Left kidney (tissue), 8 donors: ENCODE measurements at places on chromosomes 1 and 21.
A peak's percentile ranks its signal among the peaks of the same experiment; 100 is the strongest.

DNA sequence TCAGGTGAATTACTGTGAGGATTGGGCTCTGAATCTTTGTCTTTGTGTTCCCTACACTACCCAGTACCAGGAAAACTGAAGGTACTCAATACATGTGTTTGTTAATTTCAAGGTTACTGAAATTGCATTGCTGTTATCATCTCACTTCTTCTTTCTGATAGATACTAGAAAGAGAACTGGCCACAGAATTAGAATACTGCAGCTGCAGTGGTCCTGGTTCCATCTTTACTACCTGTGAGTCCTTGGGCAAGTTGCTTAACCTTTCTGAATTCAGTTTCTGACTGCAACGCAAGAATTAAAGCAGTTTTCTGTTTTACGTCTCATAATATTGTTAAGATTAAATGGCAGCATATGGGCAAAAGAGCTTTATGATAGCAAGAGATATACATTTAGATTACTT, 263.5 kb downstream of the LMO4 start:
- DNase-seq: no peak

DNA sequence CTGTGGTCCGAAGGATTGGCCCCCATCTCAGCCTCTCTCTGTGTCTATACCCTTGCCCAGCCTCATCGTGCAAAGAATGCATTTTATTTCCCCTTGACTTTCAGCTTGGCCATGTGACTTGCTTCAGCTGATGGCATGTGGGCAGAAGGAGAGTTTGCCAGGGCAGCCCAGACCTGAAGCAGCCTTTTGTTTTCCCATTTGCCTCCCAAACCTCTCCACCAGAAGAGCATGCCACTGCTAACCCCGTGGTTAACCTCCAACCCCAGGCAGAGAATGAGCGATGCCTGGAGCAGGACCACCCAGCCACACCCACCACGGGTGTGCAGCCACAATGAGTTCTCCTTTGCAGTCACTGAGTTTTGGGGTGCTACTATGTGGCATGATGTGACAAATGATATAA, 136.4 kb downstream of the SETD4 start:
- no peak for DNase-seq

GRCh38 chr1:111483166-111483565, 9.4 kb downstream of the C1orf162 start:
- DNase-seq: no peak

DNA sequence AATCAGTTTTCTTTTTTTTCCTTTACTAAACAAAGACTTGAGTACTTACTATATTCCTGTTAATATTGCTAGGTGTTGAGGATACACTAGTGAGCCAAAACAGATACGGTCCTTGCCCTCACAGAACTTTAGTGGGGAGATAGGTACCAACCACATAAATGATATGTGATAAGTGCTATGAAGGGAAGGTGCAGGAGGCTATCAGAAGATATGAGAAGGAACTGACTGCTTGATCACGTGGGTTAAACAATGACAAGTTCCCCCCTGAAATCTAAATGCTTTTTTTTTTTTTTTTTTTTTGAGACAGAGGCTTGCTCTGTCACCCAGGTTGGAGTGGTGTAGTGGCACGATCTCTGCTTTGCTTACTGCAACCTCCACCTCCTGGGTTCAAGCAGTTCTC, 25.0 kb downstream of the RBM15 start:
- no peak for DNase-seq

- no peak for DNase-seq
Measured at GRCh38 chr1:212507369-212507768, 74.6 kb downstream of the NENF start.

- DNase-seq: no peak
Measured at GRCh38 chr1:3459051-3459908, 4.8 kb downstream of the ARHGEF16 start.

GRCh38 chr1:6180707-6181311, 688 bp upstream of the CHD5 start:
- no peak for DNase-seq

- no peak for DNase-seq
Measured at GRCh38 chr1:50112193-50112592, 3.5 kb downstream of the ELAVL4 start.

- peak; percentile 52 for DNase-seq
Measured at GRCh38 chr1:220818421-220819173, 31.9 kb downstream of the MTARC1 start.

DNA sequence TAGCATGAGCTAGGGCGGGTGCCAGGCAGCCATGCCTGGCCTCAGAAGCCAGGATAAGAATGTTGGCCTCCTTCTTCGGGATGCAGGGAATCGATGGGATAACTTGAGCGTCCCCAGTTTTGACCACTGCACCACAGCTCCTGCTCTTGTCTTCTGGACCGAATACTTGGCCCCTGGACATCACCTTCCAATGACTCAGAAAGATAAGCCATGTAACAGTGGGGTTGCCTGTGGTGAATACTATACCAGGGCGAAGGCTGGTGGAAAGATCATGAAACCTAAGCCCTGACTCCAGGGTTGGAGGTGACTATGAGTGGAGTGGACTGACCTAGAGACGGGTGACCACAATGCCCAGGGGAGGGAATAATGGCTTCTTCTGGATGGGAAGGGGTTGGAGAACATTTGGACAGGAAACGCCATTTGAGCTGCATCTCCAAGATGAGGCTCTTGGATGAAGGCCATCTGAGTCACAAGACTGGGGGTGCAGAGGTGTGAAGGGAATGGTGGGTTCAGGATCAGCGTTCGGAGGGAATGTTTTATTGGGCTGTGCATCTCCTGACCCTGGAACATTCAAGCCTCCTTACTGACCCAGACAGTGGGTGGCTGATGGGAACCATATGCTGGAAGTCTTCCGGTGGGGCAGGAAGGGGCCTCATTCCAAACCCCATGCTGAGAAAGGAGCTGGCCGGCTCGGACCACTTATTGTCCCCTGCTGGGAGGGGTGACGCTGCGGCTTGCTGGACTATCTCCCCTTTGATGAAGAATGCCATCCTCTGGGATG, 18.5 kb upstream of the KCNE2 start:
- DNase-seq: no peak

- no peak for DNase-seq
Measured at GRCh38 chr1:157105988-157106812, 6.6 kb upstream of the ETV3L start.

DNA sequence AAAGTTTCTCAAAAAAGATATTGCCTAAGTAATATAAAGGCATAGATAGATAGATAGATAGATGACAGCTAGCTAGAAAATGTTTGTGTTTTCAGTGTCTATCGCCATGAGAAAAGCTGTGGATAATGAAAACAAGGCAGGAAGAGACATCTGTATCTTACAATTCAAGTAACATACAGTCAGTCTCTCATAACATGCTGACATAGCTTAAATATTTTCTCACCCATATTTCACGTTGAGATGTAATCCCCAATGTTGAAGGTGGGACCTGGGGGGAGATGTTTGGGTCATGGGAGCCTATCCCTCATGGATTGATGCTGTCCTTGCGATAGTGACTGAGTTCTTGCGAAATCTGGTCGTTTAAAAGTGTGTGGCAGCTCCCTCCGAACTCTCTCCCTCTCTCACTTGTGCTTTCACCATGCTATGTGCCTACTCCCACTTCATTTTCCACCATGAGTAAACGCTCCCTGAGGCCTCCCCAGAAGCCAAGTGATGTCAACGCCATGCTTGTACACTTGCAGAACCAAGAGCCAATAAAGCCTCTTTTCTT, 856.8 kb upstream of the ADAMTS5 start:
- no peak for DNase-seq

GRCh38 chr1:245440922-245441321, 286.1 kb downstream of the KIF26B start:
- no peak for DNase-seq

GRCh38 chr1:41687007-41687406, 202.5 kb upstream of the EDN2 start:
- DNase-seq: no peak

DNA sequence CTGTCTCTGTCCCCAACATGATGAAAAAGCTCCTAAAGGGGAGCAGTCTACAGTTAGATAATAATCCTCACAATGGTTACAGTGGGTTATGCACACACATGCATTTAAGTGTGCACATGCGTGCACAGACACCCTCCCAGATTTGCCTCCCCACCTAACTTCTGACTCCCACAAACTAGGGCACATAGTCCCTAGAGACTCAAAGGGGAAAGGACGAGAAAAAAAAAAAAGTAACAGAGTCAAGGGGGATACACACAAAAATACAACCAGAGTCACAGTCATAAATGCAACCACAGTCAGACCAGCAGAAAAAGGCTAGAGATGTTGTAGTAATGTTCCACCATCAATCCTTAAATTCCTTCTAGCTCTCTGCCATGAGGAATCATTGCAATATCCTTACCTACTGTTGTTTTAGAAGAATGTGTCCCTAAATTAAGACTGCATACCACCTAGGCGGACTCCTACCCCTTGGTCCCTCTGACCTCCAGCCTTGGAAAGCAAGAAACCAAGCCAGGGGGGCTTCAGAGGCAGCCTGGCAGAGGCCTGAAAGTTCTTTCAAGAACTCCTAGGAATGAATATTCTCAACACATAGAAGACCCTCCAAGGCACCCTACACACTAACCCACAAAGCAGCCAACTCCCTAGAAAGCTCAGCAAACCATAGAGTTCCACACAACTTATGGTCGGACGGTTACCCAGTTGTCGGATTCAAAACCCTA, 1.3 kb downstream of the CRTC2 start:
- no peak for DNase-seq
